ENCODE measurements at places on chromosomes 1 and 21.

DNA sequence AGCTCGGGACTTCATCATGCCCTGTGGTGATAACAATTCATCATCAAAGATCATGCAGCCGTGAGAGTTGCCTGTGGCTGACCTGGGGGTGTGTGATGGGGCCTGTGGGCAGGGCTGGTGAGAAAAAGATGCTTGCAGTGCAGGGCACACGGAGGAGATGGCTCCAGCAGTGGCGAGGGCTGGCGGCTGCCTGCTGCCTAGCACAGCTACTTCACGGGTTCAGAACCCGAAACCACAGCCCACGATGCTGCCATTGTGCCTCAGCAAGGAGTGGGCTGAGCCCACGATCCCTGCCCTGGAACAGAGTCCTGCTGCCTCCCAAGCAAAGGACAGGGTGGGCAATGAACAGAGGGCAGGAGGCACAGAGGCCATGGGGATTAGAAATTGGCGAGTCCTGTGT lies 631 bp upstream of the KRTAP10-9 start:
- DNase-seq: no peak

GRCh38 chr21:29185172-29185571 lies 54.7 kb downstream of the MAP3K7CL start:
- no peak for DNase-seq

DNA sequence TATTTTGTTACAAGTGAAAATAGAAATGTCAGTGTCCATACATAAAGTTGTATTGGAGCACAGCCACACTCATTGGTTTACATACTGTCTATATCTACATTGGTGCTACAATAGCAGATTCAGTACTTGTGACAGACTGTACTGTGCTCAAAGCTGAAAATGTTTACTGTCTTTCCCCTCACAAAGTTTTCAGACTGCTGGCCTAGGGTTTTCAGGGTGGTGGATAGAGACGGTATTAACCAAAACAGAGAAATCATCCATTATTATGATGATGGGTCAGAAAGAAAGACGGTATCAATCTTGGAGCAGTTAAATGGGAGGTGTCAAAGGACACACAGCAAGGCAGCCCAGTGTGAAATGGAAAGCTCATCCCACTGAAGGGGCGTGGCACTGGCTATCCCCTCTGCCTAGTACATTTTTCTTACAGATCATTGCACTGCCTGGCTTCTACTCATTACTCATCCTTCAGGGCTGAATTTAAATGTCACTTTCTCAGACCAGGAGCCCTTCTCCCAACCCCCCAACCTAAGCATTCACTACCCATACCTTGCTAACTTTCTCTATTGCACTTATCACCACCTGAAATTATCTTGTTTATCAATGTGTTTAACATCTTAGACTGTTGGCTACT lies 10.2 kb downstream of the JAK1 start:
- no peak for DNase-seq

GRCh38 chr1:39129514-39129913 lies 75.0 kb upstream of the MACF1 start:
- DNase-seq: no peak

- DNase-seq: no peak
These were observed 43.4 kb downstream of the RALGPS2 start for GRCh38 chr1:178768423-178768822.

GRCh38 chr21:42294273-42294880 lies 20.8 kb downstream of the TFF3 start:
- no peak for DNase-seq

- no peak for DNase-seq
These were observed 195.2 kb upstream of the JUN start for GRCh38 chr1:58979086-58979485.

DNA sequence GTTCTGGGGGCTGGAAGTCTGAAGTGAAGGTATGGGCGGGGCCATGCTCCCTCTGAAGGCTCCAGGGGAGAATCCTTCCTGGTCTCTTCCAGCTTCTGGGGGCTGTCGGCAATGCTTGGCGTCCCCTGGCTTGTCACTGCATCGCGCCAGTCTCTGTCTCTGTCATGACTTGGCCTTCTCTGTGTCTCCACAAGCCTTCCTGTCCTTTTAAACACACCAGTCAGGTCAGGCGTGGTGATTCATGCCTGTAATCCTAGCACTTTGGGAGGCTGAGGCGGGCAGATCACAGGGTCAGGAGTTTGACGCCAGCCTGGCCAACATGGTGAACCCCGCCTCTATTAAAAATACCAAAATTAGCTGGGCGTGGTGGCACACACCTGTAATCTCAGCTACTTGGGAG lies 125.3 kb downstream of the ACTL8 start:
- peak; percentile 40 for DNase-seq

DNA sequence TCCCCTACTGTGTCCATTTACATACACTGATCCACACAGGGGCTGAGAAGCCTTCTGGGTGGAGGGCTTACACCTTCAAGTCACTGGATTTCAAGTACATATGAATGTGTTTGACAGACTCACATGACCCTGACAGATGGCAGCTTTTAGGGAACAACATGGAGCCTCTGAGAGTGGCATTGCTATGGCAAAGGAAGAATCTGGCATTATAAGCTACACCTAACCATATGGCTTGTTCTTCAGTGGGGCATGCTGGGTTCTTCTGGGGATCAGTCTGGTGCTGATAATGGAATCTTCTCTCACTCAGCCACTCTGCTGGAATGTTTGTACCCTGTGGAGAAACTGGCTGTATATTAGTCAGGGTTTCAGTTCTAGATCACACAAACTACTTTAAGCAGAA lies 68.5 kb upstream of the PDE4B start:
- no peak for DNase-seq

DNA sequence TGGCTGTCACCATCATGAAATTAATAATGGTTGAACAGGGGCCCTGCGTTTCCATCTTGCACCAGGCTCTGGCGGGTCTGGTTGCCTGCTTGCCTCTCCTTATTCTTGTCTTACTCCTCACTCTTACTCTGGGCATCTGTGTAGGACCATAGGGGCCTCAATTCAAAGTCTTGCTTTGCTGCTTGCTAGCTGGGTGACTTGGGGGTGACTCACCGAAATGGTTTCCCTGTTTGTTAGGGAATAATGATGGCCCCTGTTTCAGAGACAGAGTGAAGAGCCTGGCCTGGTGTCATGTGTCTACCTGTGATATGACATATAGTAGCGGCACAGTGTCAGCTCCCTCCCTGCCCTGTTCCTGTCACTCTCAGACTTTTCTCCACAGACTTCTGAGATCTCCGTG lies 24.6 kb downstream of the KCNC4 start:
- no peak for DNase-seq

DNA sequence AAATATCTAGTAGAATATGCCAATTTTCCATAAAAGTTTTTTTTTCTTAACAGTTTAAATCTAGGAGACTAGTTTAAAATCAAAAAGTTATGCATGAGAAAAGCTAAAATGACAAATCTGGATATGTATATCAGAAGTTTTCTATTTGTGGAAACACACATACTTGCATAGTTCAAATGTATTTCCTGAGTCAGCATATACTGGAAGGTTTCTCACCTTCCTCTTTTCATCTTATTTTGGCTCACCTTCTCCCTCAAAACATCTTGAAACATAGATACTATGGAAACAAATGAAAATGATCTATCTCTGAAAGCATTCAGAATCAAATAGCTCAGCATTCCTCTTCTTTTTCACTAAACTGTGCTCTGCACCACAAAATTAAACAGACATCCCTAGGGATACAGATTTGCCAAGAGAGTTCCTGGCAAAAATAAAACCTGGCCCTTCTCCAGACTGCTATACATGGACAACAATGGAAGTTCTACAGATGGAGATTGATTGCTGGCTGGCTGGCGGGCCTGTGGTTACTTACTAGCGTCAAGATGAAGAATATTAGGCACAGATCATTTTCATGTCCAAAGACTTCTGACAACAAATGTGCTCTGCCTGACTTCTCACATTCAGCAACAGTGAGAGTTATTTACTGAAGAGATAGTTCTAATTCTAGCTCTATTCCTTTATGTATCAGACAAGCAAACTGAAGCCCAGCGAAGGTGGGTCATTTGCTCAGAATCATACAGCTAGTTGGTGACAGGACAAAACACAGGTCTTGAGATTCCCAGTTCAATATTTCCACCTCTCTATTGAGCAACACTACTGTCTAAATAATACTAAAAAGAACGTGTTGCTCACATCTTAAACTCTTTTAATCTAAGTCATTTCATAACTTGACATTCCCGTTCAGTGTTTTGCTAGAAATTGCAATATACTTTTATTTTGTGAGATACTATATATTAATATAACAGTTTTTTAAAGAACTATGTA lies 26.6 kb downstream of the DIPK1A start:
- DNase-seq: no peak

GRCh38 chr1:184462990-184463389 lies 76.2 kb downstream of the C1orf21 start:
- no peak for DNase-seq

DNA sequence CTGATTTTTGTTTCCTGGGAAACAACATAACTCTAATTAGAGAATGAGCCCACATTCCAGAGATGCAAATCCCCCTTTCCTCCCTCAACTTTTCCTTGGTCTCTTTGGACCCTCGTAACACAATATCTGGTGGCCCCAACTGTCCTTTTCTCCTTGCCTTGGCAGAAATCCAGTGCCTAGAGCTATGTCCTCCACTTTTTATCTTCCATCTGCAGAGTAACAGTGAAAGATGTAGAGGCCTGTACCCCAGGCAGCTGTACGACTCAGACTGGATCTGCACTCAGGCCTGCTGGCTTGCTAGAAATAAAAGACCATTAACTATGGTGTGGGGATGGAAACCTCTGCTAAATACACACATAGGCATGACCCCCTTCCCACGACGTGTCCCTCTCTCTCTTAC lies 72.0 kb downstream of the WARS2 start:
- DNase-seq: no peak

DNA sequence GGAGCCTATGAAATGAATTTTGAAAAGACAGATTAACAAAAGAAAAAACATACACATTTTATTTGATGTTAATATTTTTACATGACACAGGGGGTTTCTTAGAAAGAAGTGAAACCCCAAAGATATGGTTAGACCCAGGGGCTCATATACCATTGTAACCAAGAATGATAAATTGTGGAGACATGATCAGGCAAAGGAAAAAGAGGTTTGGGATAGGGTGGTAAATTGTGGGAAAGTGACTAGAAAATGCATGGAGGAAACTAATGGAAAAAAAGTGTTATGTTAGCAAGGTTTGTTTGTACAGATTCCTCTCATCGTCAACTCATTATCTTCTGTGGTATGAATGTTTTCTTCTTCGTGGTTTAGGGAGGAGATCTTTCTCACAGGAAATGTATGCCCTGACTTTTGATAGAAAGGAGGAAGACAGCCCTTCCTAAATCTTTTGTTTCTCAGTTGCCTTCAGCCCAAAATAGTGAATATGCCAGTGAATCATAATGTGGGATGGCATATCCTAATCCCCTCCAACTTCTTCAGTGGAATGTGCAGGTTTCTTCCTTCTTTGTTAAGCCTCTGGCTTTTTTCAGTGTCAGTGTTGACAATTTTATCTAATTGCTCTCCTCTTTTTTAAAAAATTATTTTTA lies 140.4 kb upstream of the UBE2U start:
- no peak for DNase-seq

GRCh38 chr1:169200319-169200718 lies 93.8 kb downstream of the ATP1B1 start:
- no peak for DNase-seq

- DNase-seq: no peak
These were observed 7.1 kb downstream of the ZYG11B start for GRCh38 chr1:52733368-52733767.

- DNase-seq: no peak
These were observed 8.6 kb upstream of the C1orf159 start for GRCh38 chr1:1124508-1124785.

- no peak for DNase-seq
These were observed 17.3 kb downstream of the OTUD7B start for GRCh38 chr1:149993181-149993580.

- DNase-seq: no peak
These were observed 9.5 kb downstream of the NOL9 start for GRCh38 chr1:6544831-6545230.

DNA sequence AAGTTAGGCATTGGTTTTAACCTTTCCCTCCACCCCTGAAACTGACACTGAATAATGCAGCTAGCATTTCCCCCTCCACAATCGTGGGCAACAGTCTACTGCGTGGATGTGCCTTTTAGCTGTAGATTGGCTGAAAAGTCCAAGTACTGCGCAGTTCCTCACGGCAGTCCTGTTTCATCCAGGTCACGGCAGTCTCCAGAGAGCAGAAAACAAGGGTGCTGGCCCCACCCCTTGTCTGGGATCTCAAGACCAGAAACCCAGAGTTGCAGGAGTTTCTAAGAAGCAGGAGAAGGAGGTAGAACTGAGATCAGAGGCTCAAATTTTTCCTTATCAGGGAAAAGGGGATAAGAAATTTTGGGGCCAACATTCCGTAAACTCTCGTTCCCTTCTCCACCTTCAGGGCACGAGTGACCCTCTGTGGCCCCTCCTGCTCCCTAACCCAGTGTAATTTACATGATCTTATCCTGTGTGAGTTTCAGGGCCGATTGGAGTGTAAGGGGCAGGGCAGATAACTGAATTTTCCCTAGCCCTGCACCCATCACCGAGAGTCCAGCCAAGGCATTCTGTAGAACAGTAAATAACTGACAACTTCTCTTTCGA lies 25.9 kb upstream of the PLA2G2C start:
- DNase-seq: no peak

DNA sequence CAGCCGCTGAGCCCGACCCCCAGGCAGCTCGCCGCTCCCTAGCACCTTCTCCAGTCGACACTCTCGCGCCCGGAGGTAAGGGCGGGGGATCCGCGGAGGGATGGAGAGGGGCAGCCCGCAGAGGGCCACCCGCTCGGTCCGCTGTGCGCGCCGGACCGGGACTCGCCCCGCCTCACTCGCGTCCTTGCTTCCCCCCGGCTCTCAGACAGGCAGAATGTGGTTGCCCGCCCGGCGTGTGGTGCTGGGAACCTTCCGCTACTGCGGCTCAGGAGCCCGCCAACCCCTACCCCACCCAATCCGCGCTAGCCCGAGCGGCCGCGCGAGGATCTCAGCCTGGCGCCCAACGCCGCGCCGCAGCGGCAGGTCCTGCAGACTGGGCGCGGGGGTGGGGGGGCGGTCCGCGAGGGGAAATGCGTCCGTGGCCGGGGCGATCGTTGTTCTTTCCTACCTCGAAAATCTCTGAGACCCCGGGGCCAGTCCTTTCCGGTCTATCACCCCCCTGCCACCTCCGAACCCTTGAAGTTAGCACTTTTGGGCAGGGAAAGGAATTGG lies 404 bp downstream of the LRRC8C start:
- peak; percentile 90 for DNase-seq

DNA sequence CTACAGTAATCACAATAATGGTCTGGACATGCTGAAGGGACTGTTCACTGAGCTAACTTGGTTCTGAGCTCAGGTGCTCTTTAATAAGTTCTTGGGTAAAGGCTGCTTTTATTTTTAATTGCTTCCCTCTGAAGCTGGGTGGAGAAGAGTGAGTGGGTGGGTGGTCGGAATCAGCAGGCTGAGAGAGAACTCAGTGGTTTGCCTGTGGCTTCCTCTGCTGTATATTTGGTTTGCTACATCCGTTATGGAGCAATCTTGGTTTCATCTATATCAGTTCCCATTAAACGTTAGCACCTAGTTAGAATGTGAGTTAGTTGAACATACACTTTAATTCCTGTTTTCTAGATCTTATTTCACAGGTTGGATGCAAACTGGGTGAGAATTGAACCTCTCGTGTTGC lies 23.3 kb downstream of the CNIH4 start:
- DNase-seq: no peak
